ENCODE measurements at places on chromosomes 1 and 21.

DNA sequence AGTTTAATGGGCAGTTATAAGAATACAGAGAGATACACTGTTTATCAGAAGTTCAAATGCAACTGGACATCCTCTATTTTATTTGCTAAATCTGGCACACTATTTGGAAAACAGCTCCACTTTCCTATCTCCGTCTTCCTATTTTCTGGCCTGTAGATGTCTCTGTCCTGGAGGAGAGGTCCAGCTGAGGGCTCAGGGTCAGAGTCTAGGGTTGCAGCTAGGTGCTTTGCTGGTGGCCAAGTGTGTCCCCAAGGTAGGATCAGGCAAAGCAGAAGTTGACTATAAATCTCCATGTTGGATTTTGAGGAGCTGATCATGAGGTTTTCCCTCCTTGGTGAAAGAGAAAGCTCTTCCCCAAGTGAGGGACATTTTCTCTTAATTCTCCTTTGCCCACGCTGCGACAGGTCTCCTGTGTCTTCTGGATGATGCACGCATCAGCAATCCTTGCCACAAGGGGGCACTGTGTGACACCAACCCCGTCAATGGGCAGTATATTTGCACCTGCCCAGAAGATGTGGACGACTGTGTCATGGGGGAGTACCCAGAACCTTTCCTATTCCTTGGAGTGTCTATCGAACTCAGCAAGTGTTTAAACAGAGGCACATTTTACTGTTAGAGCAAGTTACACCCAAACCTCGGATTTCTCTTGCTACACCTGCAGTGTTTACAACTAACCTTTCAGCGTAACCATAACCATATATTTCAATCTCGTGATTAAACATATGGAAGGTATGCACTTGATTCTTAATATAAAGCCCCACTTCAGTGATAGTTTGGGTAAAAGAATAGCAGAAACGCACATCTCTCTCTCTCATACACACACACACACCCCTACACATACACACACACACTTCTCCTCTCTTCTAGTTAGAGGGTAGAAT is 10.2 kb downstream of the ADAM30 start:
- DNase-seq: peak; percentile 24

GRCh38 chr1:79150576-79150975 is 144.0 kb upstream of the ADGRL4 start:
- DNase-seq: no peak

DNA sequence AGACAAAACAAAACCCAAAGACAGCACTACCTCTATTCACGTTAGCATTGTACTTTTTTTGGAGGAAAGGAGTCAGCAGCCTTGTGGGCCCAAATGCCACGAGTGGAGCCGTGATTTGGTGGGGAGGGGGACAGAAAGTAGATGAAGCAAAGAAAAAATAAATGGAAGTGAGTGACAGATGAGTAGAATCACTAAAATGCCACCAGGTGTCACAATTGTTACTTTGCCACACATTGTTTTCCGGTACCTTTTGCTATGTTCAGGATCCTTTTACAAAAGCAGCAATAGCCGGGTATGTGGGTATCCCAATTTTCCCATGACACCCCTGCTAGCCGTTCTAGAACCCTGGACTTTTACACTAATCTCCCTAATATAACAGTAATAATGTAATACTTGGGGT is 85.0 kb upstream of the AK4 start:
- DNase-seq: no peak

DNA sequence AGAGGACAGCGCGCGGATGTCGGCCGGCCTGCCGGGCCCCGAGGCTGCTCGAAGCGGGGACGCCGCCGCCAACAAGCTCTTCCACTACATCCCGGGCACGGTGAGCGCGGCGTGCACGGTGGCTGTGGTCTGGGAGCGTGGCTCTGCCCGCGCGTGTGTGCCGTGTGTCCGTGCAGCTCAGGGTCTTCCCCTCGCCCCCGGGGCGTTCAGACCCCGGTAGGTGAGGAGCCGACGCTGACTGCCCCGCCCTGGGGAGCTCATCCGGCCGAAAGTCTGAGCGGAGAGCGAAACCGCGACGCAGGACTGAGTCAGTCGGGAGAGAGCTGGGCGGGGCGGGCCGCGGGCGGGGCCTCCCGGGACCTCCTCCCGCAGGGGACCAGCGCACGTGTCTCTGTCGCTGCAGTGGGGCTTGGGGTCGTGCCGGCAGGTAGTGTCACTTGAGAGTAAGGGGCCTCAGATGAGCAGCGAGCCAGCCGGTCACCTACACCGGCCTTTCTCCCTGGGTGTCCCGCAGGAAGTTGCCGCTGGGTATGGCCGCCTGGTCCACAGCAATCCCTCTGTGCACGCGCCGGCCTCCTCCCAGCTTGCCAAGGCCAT is 520 bp downstream of the PLEKHN1 start:
- DNase-seq: peak; percentile 75

- peak; percentile 72 for DNase-seq
These were observed 614.3 kb upstream of the ADAMTS5 start for GRCh38 chr21:27581168-27581567.

GRCh38 chr1:226132728-226133503 is 53.6 kb downstream of the ACBD3 start:
- no peak for DNase-seq

GRCh38 chr1:27542463-27543273 is 52.7 kb upstream of the WASF2 start:
- peak; percentile 92 for DNase-seq

- no peak for DNase-seq
These were observed 2.2 kb downstream of the HES4 start for GRCh38 chr1:997713-997992.

- DNase-seq: no peak
These were observed 51.1 kb downstream of the SUSD4 start for GRCh38 chr1:223312705-223313414.

GRCh38 chr1:206766251-206766856 is 4.2 kb upstream of the IL19 start:
- DNase-seq: peak; percentile 95

Measured in NCI-H226 (cell line).